MV-4-11 (cell line): ENCODE measurements at places on chromosomes 5 and 9.

- DNase-seq = no peak
These were observed 6.1 kb downstream of the PRRX2 start for GRCh38 chr9:129671519-129671918.

- DNase-seq = no peak
These were observed 72.7 kb downstream of the MRPL36 start for GRCh38 chr5:1726956-1727355.

DNA sequence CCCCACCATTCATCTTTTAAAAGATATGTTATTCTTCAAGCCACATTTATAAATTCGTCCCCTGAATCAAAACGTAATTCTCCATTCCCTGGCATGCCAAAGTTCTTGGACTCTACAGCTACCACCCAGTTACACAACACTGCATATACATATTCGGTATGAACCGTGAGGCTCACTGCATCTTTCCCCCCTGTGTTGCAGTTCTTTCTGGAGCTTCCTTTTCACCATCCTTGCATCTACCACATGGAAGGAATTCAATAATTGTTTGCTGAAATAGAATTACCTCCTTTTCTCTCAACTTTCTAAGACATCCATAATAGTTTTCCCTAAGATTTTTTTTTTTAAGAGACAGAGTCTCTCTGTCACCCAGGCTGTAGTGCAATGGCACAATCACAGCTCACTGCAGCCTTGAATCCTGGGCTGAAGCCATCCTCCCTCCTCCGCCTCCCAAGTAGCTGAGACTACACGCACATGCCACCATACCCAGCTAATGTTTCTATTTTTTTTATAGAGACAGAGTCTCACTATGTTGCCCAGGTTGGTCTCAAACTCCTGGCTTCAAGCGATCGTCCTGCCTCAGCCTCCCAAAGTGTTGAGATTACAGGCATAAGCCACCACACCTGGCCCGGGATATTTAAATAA, 3.3 kb downstream of the LPAR1 start:
- peak; percentile 56 for DNase-seq

DNA sequence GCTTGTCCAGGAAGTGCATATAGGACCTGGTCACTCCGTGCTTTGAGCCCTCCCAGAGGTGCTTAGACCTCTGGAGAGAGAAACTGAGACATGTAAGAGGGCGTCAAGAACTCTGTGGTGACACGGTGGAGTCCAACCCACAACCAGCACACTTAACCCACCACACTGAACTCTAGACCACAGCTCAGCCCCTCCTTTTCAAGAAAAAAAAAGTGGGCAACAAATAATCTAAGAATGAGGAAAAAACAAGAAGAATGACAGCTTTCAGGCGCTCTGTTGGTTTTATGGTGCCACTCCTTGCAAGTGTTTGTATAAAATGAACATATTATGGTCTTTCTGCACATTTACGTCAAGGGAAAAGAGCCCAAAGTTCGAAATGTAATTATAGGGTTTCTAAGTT, 50.2 kb upstream of the SNAPC3 start:
- no peak for DNase-seq

DNA sequence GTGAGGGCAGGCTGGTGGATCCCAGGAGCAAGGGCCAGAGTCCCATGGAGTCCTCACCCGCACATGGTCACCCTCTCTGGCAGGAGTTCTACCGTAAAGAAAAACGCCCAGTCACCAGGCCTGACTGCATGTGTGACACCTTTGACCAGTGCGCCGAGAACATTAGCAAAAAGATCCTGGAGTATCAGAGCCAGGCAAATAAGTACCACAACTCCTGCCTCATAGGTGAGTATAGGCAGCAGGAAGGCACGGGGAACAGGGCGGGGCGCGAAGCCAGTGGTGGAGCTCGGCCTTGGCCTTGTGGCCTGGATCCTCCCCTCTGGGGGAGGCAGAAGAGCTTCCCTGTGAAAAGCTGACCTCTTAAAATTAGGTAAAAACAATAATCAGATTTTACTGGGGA, 45.4 kb upstream of the TDRD7 start:
- DNase-seq = no peak

DNA sequence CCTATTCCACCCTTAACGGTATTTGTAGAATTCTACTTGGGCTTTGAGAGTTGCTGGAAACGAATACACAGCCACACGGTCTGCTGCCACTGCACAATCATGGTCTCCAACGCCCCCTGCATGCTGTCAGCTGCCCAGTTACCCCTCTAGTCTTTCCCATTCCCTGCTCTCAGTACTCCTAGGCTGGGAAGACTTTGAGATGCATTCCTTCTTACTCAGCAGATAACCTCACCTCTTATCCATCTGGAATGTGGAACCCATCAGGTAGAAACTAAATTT, 92.8 kb downstream of the ANKH start:
- no peak for DNase-seq

- DNase-seq = no peak
These were observed 329.6 kb downstream of the ADAMTS6 start for GRCh38 chr5:65152131-65152530.

DNA sequence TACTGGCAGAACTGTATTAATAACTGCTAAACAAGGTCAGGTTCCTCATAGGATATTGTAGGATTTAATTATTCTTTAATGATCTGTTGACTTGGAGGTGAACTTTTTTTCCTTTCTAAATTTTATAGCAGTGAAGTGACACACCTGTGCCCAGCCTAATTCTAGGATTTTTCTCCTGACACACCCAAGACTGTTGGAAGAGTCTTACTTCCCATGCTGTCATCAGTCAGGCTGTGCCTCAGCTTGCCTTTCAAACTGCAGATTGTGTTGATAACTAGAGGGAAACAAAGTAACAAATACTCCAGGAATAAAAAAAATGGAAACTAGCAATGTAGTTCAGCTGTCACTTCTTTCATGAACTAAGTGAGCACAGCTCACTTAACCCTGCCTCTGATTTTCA, 22.0 kb downstream of the OTULIN start:
- no peak for DNase-seq

GRCh38 chr5:22889720-22890119, 36.6 kb upstream of the CDH12 start:
- no peak for DNase-seq

GRCh38 chr9:35134920-35135319, 19.3 kb upstream of the ATOSB start:
- no peak for DNase-seq

- no peak for DNase-seq
These were observed 57.7 kb downstream of the SMARCA2 start for GRCh38 chr9:2072752-2073405.

DNA sequence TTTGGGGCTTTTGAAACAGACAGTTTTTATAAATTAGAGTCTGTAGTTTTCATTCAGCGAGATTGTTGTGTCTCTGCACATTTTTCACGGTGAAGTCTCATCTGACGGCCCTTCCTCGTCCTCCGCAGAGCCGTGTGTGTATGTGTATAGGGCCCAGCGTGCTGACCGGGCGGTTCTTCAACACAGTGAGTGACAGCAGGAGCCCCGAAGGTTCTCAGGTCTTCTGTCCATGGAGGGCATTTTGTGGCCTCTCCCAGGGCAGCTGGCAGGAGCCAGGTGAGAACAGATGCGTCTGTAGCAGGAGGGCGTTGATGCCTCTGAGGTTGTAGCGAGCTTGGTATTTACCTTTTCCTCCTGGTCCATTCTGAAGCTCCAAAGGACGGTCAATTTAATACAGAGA, 116.0 kb upstream of the LPCAT1 start:
- no peak for DNase-seq

DNA sequence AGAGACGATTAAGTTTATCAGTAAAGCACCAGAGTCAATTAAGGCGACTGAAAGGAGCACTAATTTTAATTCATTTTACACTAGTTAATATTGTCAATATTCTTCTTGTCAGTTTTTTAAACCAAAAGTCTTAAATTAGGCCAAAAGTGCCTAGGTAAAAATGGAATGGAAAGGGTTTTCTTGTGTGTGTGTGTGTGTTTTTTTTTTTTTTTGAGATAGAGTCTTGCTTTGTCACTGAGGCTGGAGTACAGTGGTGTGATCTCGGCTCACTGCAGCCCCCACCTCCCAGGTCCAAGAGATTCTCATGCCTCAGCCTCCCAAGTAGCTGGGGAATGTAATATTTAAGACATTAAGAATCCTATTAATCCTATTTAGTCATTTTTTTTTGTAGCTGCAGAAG, 3.1 kb upstream of the APC start:
- DNase-seq = no peak

DNA sequence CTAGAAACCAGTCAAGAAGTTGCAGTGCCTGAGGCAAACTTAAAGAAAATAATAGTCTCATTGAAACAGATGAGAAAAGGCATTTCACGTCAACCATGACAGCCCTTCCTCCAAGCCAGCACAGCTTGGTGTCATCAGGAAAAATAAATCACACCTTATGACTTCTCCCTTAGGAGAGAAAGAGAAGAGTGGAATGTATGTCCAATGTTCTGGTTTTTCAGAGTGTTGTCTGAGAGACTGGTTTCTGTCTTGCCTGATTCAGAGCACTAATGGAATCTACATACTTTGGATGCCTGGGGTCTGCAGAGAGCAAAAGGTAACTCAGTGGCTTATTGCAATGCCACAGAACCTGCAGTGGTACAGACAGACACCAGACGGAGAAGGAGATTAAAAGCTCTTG, 105.5 kb upstream of the PDE4D start:
- no peak for DNase-seq

GRCh38 chr9:6655036-6655435, 9.5 kb upstream of the GLDC start:
- no peak for DNase-seq

DNA sequence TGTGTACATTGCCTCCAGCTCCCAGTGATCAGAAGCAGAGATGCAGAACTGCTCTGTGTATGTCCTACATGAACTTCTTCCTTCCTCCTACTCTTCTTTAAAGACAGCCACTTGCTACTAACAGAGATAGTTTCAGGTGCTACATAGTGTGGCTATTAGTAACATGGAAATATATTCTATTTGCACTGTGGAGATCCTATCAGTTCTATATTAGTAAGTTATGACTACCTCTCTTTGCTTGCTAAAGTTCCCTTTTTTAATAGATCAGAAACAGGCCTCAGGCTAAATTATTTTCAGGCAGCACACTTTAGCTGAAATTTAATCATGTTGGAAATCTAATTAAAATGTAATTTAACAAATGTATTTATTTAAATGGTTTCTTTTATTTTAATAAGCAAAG, 64.4 kb upstream of the TNFSF8 start:
- no peak for DNase-seq

DNA sequence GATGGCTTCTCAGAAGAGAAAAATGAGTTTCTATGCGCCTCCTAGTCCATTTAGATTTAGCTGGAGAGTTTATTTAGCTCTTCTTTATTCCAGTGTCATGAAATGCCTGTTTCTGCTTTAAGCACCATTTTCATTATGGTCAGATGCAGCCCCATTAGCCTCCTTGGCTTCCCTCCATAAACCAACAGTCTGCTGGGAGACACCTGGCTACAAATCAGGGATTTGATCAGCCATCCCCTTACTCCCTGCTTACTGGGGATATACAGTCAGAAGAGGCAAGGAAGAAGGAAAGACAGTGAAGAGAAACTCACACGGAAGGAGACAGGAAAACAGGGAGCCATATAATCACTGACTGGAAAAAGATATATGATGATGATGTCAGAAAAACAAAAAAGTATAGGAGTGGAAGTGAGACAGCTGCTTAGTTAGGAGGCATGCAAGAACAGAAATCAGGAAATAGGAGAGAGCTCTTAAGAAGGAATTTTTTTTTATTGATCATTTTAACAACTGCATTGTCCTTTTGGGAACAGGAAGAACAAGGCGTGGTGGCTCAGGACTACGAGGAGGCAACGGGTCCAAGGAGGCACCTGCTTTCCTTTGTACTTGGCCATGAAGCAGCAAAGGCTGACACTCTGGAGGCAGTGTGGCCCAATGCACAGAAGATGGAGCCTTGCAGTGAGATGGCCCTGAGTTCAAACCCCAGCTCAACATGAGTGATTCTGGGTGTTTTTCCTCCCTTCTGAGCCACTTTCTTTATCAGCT, 56.1 kb downstream of the MED27 start:
- DNase-seq = no peak

- no peak for DNase-seq
These were observed 74.1 kb downstream of the HMHB1 start for GRCh38 chr5:143886096-143886495.

DNA sequence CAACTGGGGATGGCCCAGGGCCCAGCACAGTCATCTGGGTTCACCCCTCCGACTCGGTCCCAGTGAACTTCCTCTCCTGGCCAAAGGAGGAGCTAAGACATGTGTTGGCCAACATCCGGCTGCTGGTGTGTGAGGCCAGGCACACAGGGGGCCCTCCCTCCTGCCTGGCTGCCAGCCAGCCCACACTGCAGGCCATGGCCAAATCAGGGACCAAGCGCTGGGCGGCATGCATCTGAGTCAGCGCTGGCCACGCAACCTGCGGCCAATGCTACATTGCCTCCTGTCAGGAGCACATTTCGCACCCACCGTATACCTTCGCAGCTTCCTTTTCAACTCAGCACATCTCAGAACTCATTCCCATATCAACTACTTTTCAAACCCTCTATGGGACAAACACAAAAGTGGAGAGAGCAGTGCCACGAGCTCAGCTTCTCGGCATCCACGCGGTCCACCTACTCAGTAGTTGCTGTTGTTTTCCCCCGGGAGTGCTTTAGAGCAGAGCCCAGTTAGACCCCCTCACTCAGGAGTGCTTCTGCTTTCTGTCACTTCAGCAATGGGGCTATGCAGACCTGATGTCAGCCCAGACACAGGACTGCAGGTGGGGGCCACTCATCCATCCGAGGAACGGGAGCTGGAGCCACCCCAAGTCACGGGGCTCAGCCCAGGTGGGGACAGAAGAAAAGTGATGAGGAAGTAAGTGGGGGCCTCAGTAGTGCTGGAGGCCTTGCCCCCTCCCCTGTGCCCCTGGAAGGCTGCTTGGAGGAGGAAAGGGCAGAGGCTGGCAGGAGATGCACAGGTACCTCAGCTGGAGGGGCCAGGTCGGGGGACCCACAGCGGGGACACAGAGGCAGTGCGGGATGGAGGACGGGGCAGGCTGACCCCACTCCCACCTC, 13.9 kb downstream of the NINJ1 start:
- DNase-seq = peak; percentile 96

DNA sequence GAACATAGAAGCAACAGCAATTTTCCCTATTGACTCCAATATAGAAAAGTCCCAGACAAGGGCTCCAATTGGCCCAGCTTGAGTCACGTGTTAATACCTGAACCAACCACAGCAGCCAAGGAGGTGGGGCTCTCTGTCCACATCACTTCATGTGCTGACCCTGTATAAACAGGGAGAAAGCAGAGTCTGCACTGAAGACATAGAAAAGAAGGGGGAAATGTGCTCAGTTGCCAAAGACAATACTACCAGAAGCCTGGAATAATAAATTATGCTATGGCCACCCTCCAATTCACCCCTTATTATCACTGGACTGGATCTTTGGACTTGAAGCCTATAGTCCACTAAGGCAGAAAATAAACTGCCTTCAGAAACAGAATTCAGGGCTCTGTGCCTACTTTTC, 275.4 kb downstream of the EPB41L4A start:
- DNase-seq = no peak

GRCh38 chr5:14184725-14185124, 41.6 kb downstream of the TRIO start:
- DNase-seq = no peak

GRCh38 chr9:134328841-134329575, 2.8 kb downstream of the RXRA start:
- peak; percentile 12 for DNase-seq
